ENCODE measurements at places on chromosomes 5 and 9.

DNA sequence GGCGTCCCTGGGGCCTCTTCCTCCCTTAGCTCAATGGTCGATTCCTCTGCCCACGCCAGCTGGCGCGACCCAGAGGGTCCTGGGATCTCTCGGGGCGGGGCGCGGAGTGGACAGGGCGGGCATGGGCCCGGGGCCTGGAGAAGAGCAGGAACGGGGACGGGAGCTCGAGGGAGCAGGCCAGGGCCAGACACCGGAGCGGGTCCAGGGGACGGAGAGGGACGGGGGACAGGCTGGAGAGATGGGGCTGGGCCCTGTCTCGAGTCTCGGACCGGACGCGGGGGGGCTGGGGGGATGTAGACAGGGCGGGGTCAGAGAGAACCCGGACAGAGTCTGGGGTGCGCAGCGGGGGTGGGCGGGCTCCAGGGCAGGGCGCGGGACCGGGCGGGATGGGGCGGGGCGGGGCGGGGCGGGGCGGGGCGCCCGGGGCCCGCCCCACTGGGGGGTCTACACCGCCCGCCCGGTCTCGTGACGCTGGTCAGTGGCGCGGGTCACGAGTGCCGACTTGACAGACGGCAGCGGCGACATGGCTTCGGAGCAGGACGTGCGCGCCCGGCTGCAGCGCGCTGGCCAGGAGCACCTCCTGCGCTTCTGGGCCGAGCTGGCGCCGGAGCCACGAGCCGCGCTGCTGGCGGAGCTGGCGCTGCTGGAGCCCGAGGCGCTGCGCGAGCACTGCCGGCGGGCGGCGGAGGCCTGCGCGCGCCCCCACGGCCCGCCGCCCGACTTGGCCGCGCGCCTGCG is at the start of gene UAP1L1:
Gene UAP1L1, plus strand, starts transcription at position 508 of the 738 bp plus-strand sequence. Its CDS starts 16 bp downstream, at position 524.
- DNase-seq: peak; percentile 45

- DNase-seq: no peak
Observed at GRCh38 chr5:111165058-111165457, 59.1 kb upstream of the CAMK4 start.

- no peak for DNase-seq
Observed at GRCh38 chr9:133361507-133362092, 5.2 kb downstream of the SURF2 start.

GRCh38 chr9:100443781-100444768 is 17.1 kb downstream of the MSANTD3 start:
- DNase-seq: no peak

- DNase-seq: peak; percentile 37
Observed at GRCh38 chr9:125521462-125522327, 185.3 kb downstream of the MAPKAP1 start.

DNA sequence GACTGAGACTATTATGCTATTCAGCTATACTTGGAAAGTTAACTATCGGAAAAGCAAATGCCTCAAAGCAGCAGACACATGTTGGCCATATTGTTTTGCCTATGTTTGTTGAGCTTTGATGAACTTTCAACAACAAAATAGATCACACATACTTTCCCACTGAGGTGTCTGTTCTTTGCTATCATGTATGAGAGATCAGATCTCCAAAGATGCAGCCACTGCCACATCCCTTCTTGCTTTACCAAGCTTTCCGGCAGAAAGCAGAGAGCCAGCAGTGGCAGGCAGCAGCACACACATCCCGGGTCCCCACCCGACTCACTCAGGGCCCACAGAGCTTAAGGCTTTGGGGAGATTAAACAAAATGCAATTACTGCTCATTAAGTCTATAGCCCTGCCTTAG is 18.8 kb downstream of the ZBTB5 start:
- DNase-seq: no peak

DNA sequence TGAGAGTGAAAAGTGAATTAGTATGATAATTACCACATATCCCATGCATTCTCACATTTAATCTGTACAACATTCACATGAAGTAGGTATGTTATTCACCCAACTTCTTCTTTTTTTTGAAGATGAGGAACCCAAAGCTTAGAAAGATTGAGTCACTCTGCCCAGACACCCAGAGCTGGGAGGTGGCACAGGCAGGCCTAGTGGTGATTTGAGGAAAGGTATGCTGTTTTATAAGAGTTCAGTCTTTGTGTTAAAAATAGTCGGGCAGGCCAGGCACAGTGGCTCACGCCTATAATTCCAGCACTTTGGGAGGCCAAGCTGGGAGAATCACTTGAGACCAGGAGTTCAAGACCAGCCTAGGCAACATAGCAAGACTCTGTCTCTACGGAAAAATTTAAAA is 285.3 kb downstream of the NR3C1 start:
- no peak for DNase-seq

DNA sequence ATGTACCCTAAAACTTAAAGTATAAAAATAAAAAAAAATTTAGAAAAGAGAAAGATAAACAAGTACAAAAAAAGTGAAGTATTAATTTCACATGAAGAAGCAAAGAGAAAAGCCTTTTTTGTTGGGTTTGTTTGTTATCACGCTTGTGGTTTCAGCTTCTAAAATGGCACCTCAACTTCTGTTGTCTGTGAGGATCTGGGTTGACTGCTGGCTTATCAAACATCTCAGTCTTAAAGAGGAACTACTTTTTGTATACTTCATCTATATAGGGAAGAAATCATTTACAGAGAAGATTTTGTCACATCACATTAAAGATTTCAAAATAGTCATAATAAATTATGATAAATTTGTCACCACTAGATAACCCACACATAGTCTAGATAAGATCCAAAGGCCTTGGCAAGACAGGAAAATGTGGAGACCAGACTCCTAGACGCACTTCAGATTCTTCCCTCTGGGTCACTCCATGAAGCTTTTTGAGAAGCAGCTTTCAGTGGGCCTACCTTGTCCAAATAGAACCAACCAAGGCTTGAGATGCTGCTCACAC is 8.8 kb upstream of the ADGRV1 start:
- DNase-seq: no peak

DNA sequence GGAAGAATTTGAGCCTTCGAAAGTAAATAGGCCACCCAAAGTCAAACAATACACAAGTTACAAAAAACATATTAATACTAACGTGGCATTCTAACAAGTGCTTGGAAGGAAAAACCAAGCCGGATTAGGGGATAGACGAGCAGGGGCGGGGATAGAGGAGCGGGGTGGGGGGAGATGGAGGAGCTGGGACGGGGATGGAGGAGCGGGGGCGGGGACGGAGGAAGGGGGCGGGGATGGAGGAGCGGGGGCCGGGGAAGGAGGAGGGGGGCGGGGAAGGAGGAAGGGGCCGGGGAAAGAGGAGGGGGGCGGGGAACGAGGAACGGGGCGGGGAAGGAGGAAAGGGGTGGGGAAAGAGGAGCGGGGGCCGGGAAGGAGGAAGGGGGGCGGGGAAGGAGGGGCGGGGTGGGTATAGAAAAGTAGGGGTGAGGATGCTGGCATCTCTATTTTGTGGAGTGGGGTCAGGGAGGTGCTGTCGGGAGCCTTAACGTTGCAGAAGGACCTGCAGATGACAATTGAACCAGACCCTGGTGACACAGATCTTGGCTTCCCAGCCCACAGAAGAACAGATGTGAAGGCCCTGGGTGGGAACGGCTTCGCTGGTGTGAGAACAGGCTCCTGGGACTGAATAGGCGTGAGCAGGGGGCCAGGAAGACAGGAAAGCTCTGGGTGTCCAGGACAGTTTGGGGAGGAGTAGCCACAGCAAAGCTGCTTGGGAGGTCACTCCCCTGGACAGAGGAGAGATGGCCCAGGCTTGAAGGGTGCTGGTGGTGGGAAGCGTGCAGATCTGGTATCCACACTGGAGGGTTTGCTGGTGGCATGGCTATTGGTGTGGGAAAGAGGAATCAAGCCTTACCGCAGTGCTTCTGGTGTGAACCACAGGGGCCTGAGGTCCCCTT is 233.3 kb upstream of the DAP start:
- DNase-seq: no peak

DNA sequence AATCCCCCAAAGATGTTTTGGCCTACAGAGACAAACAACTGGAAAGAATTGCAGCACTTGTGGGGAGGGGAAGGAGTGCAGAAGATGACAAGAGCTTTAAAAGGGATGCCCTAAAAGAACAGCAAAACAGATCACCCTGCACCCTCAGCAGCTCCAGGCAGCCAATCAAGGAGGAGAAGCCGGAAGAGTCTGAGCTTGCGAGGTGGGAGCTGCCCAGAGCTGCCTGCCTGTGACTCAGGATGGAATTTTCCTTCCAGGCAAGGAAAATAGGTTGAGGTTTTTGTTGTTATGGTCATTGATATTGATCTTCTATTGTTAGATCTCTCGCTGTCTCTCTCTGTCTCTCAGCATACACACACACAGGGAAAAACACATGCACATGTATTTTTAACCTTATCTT is 70.3 kb upstream of the MAP1B start:
- no peak for DNase-seq

- DNase-seq: no peak
Observed at GRCh38 chr5:68534131-68534940, 318.8 kb downstream of the PIK3R1 start.

DNA sequence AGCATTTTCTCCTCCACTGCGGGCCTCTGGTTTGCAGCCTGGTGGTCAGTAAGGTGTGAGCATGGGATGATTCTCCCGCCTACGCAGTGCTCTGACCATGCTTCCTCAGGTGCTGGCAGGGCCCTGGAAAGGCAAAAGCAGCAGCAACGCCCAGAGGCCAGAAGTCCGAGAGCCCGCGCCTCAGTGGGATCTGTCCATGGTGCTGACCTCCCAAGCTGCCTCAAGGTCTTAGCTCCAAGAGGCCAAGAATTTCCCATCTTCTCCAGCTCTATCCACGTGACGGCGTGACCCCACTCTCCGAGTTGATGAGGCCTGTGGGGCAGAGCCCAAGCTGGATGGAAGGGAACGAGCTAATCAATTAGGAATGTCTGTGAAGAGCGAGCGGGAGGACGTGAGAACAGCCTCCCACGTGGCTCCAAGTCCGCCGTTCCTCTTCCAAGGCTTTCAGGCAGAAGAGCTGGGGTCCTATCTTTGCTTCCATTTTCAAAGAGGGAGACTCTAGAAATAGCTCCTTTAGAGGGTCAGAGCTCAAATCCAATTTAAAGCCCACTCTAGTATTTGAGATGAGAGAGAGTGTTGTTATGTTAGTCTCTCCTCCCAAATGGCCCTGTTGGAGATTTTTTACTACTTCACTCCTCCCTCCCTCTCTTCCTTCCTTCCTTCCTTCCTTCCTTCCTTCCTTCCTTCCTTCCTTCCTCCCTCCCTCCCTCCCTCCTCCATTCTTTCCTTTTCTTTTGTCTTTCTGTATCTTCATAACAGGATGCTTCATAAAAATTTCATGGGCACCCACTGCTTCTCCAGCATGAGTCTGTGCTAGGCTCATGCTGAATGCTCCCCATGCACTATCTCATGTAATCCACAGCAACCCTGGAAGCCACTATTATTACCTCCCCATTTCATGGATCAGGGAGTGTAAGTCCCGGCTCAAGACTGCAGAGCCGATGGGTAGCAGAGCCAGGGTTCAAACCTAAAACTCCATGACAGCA is 69.3 kb downstream of the OLFM1 start:
- DNase-seq: no peak

DNA sequence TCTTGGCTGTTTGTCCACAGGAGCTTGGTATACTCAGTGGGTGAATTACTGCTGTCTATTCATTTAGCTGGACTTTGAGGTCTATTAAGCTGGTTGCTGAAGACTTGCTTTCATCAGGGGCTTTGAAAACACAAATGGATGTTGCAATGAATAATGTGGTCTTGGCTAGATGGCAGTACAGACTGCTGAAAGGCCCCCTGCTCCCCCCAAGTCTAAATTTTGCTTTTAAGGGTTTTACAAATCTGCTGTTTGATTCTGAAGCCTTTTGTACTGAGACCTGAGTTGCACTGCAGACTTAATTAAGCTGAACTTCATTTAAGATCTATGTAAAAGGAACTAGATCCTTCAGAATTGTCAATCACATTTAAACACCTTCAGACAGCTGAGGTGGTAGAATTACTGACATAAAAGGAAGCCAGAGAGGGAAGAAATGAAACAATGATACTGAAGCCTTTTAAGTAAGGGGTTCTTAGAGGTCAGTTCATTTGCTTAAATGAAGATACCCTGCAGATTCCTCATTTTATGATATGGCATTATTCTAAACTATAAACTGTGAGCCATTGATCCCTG is 37.3 kb downstream of the KCTD16 start:
- no peak for DNase-seq

- no peak for DNase-seq
Observed at GRCh38 chr5:41842777-41843176, 27.4 kb downstream of the OXCT1 start.

- no peak for DNase-seq
Observed at GRCh38 chr9:90523958-90524357, 118.7 kb downstream of the DIRAS2 start.

DNA sequence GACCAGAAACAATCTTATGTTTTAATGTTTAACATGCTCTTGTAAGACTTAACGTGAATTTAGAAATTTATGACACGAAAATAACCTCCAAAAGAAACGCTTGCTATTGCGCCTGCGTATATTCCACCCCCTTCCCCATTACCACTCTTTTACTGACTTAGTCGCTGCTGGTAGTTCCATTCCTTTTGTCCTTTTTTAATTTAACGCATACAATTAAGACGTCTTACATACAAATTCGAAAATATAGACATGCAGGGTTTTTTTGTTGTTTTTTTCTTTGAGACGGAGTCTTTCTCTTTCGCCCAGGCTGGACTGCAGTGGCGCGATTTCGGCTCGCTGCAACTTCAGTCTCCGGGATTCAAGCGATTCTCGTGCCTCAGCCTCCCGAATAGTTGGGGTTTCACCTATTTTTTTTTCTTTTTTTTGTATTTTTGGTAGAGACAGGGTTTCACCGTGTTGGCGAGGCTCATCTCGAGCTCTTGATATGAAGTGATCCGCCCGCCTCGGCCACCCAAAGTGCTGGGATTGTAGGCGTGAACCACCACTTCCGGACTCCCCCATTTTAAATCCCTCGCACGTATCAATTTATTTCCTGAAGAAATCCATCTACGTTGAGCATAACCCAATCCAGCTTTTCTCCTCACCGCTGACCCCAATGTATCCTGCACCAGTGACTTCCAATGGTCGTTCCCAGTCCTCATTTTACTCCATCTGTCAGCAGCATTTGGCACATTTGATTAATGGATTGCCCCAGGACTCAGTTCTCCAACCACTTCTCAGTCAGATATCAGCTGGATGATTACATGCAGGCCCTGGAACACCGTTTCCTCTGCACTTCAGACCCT is 684 bp upstream of the MED7 start:
- peak; percentile 43 for DNase-seq

DNA sequence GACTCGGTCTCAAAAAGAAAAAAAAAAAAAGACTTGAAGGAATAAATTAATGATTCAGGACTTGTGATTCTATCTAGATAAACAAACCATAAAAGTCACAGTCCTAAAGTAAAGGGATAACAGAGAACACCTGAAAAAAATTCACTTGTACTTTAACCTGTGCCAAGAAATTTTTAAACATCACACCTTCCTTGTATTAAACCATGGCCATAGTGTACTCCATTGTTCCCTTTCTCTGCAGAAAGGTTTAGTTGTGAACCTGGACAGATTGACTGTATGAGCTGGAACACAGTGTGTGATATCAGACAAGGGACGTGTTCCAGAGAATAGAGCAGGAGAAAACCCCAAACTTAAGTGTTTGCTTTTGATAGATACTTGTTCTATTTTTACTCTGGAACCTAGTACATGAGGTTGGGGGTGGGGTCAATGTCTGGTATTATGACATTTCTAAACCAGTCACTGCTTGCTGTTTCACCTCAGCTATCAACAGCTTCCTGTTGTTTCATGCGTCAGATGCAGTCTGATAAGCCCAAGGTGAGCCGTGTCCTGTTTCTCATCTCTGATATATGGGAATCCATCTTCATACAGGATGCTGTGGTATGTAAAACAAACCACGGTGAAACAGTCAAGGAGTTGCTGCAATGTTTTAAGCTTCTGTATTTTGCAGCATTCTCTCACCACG is 62.5 kb upstream of the ITGA1 start:
- peak; percentile 22 for DNase-seq

Measured in activated naive CD4-positive, alpha-beta T cell treated with anti-CD3 and anti-CD28 coated beads, Interleukin-2, amount 50 U/mL, for 16 hours (primary cell).